Esophagus muscularis mucosa (tissue), 4 donors: ENCODE measurements at places on chromosomes 16 and 17.
A peak's percentile ranks its signal among the peaks of the same experiment; 100 is the strongest.

- DNase-seq = no peak
Observed at GRCh38 chr17:68533887-68534694, 21.9 kb downstream of the PRKAR1A start.

- DNase-seq = no peak
Observed at GRCh38 chr16:73427164-73427563, 379.2 kb upstream of the ZFHX3 start.

DNA sequence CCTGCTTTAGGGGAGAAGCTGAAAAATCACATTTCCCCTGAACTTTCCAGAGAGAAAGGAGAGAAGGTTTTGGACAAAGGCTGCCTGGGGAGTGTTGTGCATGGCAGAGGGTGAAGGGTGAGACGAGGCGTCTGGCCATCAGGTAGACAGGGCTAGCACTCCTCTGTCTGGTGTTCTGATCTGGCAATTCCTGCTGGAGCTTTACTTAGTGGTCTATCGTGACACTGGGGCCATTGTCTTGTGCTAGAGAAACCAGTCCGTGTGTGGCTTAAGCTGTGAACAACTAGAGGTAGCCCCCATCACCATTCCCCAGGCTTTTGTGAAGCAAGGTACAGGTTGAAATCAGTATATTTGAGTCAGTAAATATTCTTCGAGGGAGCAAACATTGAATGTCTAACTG is 8.5 kb downstream of the RHBDL3 start:
- DNase-seq = no peak

DNA sequence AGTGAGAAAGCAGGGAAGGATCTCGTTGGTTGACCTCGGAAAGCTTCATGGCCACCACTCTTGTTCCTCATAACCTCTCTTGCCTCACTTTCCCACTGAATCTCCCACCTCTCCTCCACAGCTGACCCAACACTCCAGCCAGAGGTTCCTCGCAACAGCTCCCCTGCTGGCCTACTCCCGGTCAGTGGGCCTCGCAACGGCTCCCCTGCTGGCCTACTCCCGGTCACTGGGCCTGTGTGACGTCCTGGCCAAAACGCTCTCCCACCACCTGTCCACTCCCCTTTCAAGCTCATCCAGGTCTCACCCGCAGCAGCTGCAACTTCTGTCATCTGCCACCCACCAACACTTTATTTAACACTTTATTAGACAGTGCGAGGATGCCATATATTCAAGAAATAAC is 149.1 kb downstream of the VPS53 start:
- DNase-seq = no peak

DNA sequence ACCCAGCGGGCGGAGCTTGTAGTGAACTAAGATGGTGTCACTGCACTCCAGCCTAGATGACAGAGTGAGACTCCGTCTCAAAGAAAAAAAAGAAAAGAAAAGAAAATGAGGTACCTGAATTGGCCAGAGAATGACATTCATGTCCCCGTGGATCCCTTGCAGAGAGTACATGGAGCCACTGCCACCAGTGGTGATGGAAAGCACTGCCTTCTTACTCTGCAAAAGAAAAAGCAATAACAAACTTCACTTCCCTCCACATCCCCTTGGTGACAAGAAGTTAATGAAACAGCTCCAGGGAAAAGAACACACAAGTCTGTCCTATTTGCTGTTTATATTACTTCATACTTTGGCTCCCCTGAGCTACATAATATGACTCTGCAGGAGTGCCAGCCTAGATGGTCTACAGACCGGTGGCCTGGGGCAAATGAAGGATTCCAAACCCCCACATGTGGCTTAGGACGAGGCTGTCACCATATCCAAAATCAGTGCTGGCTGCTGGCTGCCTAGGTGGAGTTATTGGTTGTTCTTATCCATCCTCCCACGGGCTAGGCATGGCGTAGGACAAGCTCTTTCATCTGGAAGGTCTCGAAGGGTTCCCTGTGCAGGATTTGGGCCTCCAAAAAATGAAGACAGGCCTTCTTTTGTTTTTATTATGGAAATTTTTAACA is 13.3 kb downstream of the NQO1 start:
- DNase-seq = peak; percentile 55

- no peak for DNase-seq
Observed at GRCh38 chr17:69466905-69467667, 52.6 kb downstream of the MAP2K6 start.

GRCh38 chr16:88886845-88887521 is 20.5 kb upstream of the PABPN1L start:
- DNase-seq = peak; percentile 94

- no peak for DNase-seq
Observed at GRCh38 chr16:19913340-19913645, 28.6 kb upstream of the GPRC5B start.

DNA sequence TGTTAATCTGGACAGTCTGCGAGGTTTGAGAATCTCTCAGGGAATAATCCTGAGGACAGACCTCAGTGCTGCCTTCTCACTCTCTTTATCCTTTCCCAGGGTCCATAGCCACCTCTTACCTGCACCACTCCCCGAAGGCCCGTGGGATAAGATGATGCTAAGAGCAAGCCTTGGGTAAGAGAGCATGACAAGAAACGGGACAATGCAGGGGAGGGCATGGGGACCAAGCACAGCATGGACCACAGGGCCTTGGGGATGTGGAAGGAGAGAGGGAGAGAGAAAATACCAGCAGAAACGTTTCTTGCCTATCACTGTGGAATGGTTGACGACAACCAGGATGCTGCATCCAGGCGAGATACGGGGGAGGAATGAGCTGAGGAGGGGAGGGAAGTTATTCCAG is 8.3 kb upstream of the SDR42E1 start:
- DNase-seq = no peak

DNA sequence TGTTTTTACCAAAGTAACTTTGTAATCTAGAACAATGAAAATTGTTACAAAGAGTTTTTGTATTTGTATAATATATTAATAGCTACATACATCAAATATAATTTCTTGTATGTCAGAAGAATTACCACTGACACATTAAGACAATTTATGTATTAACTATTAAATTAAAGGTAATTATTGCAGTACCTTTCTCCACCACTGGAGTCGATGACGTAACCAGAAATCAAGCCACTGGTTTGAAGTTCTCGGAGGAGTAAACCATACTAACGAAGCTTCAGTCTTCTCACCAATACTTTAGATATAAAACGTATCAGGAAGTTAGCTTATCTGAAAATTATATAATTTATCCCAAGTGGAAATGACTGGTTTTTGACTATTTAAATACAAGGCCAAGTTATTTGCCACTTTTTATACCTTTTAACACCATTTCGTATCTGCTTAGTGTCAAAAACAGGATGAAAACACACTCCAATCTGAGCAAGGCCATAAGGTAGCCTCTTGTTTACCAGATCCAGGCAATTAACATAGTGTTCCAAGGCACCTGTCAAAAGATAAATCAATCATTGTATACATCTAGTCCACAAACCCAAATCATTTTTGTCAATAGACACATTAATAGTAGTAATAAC is 4.3 kb downstream of the POLG2 start:
- DNase-seq = no peak

- DNase-seq = no peak
Observed at GRCh38 chr17:73640691-73641090, 3.6 kb downstream of the SDK2 start.

DNA sequence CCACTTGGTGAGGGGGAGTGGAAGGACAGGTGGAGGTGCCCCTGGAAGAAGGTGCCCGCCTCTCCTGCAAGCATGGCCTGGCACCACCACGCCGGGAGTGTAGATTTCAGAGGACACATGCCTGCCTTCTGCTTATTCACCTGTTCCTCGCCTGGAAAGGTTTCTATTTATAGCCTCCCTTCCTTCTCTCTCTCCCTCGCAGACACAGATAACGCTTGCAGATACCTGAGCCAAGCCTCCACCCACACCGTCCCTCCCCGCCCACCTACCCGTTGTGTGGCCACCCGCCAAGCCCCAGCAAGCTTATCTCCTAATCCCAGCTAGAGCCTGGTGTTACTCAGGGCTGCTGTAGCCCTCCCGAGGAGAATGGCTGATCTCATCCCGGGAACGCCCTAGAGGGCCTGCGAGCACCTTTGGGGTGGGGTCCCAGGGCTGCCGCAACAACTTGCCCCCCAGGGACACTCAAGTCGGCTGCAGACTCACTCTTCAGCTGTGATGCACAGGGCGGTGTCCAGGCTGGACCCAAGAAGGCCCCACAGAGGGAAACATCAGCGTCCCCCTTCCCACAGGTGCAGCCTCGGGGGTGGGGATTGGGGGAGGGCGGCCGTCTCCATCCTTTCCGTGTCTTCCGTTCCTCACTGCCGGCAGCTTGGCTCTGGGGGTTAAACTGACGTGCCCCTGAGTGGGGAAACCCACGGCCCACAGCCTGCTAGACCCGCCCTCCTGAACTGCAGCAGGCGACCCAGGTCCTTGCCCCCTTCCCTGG is 1.9 kb upstream of the SNAI3 start:
- DNase-seq = no peak

DNA sequence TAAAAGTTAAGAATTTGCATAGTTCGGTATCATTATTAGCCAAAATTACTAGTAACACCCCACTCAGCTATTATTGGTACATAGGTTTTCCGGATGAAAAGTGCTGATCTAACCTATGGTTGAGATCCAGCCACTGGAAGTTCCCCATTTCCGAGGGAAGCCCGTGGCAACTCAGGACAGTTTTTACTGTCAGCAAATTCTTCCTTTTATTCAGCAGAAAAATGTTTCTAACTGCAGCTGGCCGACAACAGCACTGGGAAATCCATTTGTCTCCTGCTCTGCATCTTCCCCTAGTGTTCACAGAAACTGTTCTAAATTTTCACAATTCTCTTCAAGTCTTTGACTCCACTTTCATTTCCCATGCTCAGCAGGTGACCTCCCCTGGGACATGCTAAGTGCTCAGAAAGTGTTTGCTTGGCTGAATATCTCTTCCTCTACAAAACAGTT is 15.5 kb upstream of the MMD start:
- no peak for DNase-seq

- no peak for DNase-seq
Observed at GRCh38 chr17:81821603-81822311, 11.3 kb downstream of the MCRIP1 start.

DNA sequence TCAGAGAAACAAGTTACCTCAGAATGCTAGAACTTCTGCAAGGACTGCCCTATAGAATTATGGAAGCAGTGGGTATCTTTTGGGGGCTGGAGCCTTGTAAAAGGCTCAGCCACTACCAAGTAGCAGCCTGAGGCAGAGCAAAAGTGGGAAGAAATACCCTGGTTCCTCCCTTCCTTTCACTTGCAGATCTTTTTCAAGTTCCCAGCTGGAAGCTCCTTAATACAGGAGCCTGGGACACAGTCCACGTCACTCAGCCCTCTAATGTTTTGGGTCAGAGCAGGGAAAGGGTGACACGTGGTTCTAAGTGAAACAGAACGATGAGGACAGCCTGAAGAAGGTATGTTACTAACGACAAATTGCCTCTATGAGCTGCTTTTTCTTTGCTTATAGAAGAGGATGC is 93.1 kb downstream of the CNTNAP4 start:
- DNase-seq = no peak

DNA sequence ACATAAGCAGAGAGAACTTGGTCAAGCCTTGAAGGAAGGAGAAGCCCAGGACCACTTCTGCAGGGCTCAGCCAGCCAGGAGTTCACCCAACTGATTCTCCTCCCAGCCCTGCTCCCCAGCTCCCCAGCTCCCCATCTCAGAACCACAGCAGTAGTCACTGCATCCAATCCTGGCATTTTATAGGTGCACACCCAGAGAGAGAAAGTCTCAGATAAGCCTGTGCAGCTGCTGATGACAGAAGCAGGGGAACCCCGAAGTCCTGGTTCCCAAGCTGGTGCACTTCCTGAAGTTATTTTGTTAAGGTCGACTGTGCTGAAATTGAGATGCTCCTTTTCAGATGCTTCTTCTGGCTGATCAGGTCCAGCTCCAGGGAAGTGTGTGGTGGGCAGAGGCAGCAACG is 6.6 kb downstream of the RNF112 start:
- DNase-seq = no peak

GRCh38 chr17:34781571-34782108 is 179.6 kb downstream of the CCT6B start:
- no peak for DNase-seq
